ENCODE measurements at places on chromosomes 12 and 14.

DNA sequence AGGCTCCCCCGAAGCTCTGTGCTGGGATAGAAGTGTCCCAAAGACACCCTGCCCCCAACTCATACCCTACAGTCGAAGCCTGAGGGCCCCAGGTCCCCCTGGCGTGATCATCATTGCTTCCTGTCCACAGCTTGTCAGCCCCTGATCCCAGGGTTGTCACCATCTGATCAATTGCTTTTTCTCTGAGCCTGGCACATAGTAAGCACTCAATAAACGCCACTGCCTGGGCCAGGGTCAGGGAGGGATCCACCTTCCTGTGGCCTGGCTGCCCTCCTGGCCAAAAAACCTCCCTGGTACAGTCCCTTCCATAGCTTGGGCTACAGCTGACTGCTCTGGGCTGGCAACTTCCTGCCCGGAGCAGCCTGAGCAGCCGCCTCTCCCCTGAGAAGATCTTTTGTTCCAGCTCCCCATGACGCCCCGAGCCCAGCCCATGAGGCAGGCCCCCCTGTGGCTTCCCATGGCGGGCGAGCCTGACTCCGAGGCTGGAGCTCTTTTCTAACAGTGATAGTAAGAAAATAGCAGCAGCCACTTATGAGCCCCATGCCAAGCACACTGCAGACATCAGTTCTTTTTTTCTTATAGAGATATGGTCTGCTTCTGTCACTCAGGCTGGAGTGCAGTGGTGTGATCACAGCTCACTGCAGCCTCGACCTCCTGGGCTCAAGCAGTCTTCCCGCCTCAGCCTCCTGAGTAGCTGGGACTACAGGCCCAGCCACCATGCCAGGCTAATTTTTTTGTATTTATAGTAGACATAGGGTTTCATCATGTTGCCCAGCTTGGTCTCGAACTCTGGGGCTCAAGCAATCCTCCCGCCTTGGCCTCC is 6.5 kb downstream of the SH2B3 start:
- DNase-seq = no peak

DNA sequence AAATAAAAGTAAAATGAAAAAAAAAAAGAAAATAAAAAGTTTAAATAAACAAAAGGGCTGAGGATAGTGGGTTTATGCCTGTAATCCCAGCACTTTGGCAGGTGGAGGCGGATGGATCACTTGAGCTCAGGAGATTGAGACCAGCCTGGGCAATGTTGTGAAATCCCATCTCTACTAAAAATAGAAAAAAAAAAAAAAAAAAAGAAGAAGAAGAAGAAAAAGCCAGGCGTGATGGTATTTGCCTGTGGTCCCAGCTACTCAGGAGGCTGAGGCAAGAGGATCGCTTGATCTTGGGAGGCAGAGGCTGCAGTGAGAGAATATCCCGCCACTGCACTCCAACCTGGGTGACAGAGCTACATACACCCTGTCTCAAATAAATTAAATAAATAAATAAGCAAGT is 3.9 kb downstream of the TAOK3 start:
- no peak for DNase-seq

- DNase-seq = no peak
Observed at GRCh38 chr12:56127485-56127887, 581 bp upstream of the ESYT1 start.

DNA sequence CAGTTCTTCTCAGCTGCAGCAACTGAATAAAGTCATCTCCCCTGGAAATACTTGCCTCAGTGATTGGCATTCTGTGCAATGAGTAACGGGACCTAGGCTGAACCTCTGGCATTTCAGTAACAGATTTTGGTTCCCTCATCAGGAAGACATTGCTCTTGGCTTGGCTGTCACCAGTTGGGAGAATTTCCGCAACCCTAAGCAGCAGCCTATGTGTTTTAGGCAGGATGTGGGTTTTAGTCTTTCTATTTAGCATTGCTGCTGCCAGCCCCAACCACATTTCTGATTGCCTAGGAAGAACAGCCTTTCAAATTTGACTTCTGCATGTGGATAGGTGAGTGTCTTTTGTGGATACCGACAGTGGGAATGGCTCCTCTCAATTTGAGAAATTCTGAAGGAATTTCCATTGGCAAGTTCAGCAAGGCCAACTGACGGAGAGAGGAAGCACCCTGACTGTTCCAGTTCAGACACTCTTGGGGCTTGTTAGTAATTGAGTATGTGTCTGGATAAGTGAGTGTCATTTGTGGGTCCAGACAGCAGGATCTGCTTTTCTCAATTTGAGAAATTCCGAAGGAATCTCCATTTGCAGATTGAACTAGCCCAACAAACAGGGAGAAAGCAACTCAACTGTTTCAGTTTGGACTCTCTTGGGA is 19.0 kb upstream of the CLEC2A start:
- DNase-seq = no peak

GRCh38 chr12:122517877-122518276 is 8.9 kb downstream of the RSRC2 start:
- DNase-seq = no peak

GRCh38 chr14:24670594-24670993 is 36.6 kb upstream of the GZMB start:
- DNase-seq = no peak

- DNase-seq = no peak
Observed at GRCh38 chr14:47715330-47715729, 39.9 kb upstream of the MDGA2 start.

- DNase-seq = no peak
Observed at GRCh38 chr12:77893918-77894317, 63.2 kb downstream of the NAV3 start.

DNA sequence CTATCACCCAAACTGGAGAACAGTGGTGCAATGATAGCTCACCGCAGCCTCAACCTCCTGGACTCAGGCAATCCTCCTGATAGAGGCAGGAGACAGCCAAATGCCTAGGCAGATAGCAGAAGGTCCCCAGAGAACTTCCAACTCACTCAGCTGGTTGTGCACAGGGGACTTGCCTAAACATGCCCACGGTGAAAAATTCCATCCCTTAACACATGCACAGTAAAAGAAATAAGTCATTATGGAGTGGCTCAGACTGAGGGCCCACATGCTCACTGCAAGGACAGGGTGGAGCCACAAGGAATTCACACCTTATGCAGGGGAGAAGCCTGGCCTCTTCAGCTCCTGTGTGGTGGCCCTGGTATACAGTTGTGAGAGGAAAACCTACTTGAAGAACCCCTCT is 525.8 kb upstream of the ATP2B1 start:
- no peak for DNase-seq

- DNase-seq = no peak
Observed at GRCh38 chr12:105915997-105916759, 222.6 kb downstream of the NUAK1 start.

GRCh38 chr12:131919366-131920156 is 9.5 kb upstream of the PUS1 start:
- DNase-seq = no peak
